B cell (primary cell): ENCODE measurements at places on chromosomes 6 and 20.

- H3K4me3 ChIP-seq, result no peak overlapping the region
- no peak for DNase-seq
- H3K27me3 ChIP-seq, result no peaks in the 10 kb centered on the region
- H3K36me3 ChIP-seq, result no peaks in the 10 kb centered on the region
- H3K4me1 ChIP-seq, result no peaks in the 10 kb centered on the region
Measured at GRCh38 chr20:48298851-48299484, 513.7 kb upstream of the SULF2 start.

- no peak overlapping the region for H3K4me3 ChIP-seq
- no peaks in the 10 kb centered on the region for H3K27me3 ChIP-seq
- peaks cover 64% of the 10 kb centered on the region for H3K36me3 ChIP-seq
- no peaks in the 10 kb centered on the region for H3K4me1 ChIP-seq
- no peak overlapping the region for H3K27ac ChIP-seq
Measured at GRCh38 chr20:35345189-35345588, 53.0 kb upstream of the FAM83C start.

- no peak overlapping the region for H3K27ac ChIP-seq
- no peak overlapping the region for H3K4me3 ChIP-seq
- H3K27me3 ChIP-seq, result no peaks in the 10 kb centered on the region
- peaks cover 21% of the 10 kb centered on the region for H3K4me1 ChIP-seq
Measured at GRCh38 chr20:513429-513828, 30.2 kb downstream of the CSNK2A1 start.

DNA sequence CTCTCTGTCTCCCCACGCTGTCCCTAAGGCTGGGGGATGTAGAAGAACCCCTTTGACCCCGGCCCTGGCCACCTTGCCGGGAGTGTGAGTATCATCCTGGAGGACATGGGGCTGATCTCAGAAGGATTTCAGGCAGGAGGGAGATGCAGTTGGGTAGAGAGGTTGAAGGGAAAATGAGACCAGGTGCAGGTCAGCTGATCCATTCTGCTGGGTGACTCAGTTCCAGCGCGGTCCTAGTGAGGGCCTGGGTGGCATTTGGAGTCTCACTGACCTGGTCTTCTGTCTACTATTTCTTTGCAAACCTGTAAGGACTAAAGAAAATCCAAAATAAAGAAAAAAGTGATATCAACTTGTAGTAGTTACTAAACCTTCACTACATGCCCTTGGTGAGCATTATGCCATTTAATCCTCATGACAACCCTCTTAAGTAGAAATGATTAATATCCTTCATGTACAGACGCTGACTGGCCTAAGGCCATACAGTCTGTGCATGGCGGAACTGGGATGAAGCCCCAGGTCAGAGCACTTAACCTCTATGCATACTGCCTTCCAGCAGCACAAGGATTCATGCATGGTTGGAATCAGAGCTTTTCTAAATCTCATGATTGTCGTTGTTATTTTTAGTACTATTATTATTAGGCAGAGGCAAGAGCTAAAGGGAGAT, 106.3 kb downstream of the ZDHHC14 start:
- H3K27me3 ChIP-seq, result no peaks in the 10 kb centered on the region
- no peaks in the 10 kb centered on the region for H3K36me3 ChIP-seq
- peaks cover 34% of the 10 kb centered on the region for H3K4me1 ChIP-seq
- H3K27ac ChIP-seq, result no peak overlapping the region

DNA sequence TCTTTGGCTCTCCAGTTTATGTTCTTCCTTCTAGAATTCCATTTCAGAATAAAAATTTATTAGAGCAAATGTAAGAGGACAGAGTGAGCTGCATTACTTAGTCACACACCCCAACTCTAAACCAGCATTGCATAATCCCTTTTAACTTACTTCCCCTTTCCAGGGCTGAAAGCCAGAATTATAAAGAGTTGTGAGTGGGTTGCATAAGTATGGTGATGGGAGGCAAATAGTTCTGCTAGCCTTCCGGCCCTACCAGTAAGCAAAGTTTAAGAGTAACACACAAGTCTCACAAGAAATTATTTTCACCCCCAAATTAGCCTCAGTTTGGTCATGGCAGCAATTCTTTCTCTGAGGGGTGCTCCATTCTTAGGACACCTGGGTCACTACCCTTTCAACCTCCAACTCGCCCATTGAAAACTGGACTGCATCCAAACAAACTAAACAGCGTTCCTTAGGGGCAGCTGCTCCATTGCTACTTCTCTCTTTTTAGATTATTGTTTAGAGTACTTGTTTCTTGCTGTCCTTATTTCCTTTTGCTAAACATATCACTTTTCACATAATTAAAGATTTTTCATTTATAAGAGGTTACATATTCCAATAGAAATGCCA, 1.6 kb downstream of the KIAA0408 start:
- DNase-seq, result no peak
- H3K4me1 ChIP-seq, result no peaks in the 10 kb centered on the region
- no peaks in the 10 kb centered on the region for H3K27me3 ChIP-seq
- no peak overlapping the region for H3K4me3 ChIP-seq
- H3K36me3 ChIP-seq, result no peaks in the 10 kb centered on the region

GRCh38 chr6:26097268-26097875, 10.1 kb downstream of the HFE start:
- H3K36me3 ChIP-seq, result no peaks in the 10 kb centered on the region
- H3K27ac ChIP-seq, result no peak overlapping the region
- DNase-seq, result peak; percentile 80

DNA sequence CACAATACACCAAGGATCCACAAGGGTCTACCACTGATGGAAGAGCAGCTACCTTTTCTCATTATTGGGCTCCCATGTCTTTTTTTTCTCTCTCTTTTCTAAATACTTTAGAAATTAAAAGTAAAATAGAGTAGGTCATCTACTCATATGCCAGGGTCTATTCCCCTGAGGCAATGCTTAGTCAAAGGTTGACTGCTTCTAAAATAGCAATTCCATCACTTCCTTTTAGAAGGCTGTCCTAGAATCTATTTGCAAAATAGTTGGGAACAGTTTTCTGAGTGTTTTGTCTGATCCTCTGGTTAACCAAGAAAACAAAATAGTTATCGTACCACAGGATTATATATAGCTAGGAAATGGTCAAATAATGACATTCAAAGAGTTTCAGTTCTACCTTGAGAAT, 174.1 kb downstream of the COL21A1 start:
- H3K36me3 ChIP-seq, result no peaks in the 10 kb centered on the region
- DNase-seq, result no peak
- no peak overlapping the region for H3K27ac ChIP-seq
- no peaks in the 10 kb centered on the region for H3K27me3 ChIP-seq
- H3K4me3 ChIP-seq, result no peak overlapping the region

GRCh38 chr6:28586324-28586723, 60.6 kb downstream of the GPX5 start:
- H3K4me3 ChIP-seq, result peak overlapping the region; percentile 42
- peaks cover 18% of the 10 kb centered on the region for H3K4me1 ChIP-seq
- H3K36me3 ChIP-seq, result no peaks in the 10 kb centered on the region

DNA sequence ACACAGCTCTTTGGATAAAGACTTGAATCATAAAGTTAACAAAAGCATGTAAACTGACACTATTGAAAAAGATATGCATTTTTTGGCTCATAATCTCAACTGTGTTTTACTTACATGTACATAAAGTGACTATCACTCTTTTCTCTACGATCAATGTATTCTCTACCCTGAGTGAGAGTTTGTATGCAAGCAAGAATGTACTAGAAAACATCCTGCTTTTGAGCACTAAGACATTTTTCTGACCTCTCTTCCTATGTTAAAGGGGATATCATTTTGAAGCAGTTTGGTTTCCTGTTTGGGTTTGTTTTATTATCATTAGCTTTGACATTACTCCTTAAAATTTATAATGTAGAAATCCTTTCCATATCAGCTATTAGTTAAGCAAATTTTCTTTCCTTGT, 910.8 kb downstream of the C6orf118 start:
- no peaks in the 10 kb centered on the region for H3K36me3 ChIP-seq
- H3K4me3 ChIP-seq, result no peak overlapping the region
- H3K4me1 ChIP-seq, result no peaks in the 10 kb centered on the region
- no peak for DNase-seq

- H3K27ac ChIP-seq, result no peak overlapping the region
- no peaks in the 10 kb centered on the region for H3K4me1 ChIP-seq
- no peaks in the 10 kb centered on the region for H3K36me3 ChIP-seq
- no peak for DNase-seq
- H3K27me3 ChIP-seq, result no peaks in the 10 kb centered on the region
- no peak overlapping the region for H3K4me3 ChIP-seq
Measured at GRCh38 chr6:139627091-139627490, 252.6 kb upstream of the CITED2 start.

- no peaks in the 10 kb centered on the region for H3K4me1 ChIP-seq
- no peak overlapping the region for H3K4me3 ChIP-seq
- no peaks in the 10 kb centered on the region for H3K36me3 ChIP-seq
- no peaks in the 10 kb centered on the region for H3K27me3 ChIP-seq
- H3K27ac ChIP-seq, result no peak overlapping the region
- no peak for DNase-seq
Measured at GRCh38 chr20:57901526-57901925, 191.7 kb upstream of the PMEPA1 start.

DNA sequence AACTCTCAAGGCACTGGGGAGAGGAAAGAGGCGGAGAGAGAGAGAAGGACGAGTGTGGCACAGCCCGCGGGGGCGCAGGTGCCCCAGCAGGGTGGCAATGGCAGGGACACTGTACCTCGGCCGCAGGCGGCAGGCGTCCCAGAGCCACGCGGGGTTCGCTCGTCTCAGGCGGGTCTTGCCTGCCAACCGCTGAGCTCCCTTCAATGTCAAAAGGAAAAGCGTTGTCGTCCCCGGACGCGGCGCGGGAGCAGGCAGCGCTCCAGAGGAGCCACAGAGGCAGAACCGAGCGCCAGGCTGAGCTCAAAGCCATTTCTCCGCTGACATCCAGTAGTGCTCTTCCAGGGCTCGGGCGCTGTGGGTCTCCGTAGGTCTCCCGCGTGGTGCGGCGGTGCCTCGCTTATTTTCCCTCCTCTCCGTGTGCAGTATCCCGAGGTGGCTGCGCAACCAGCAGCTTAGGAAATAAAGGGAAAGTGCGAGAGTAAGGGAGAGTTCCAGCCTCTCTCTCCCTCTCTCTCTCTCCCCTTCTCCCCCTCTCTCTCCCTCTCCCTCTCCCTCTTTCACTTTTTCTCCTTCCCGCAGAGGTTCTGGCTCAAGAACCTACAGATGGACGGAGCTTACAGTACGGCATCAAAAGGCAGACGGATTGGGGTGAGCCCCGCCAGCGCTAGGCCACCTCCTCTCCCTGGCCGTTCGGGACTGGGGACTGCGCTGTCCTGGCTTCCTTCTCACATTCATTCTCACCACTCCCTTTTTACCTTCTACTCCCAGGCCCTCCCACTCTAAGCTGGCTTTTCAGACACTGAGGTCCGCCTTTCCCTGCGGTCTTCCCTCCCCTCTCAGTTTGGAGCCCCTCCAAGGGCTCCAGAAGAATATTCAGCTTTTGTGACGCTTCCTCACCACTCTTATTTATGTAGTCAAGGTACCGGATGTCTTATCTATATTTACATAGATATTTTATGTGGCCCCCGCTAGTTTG, at the start of gene LAMA4:
Gene LAMA4 (minus strand): TSS at position 727 of the 976 bp plus-strand sequence. CDS start 417 bp downstream, at position 310.
- H3K4me1 ChIP-seq, result peaks cover 12% of the 10 kb centered on the region
- no peaks in the 10 kb centered on the region for H3K36me3 ChIP-seq
- H3K27me3 ChIP-seq, result no peaks in the 10 kb centered on the region
- no peak within 1 kb of the TSS for H3K27ac ChIP-seq
- no peak within 1 kb of the TSS for H3K4me3 ChIP-seq
- DNase-seq, result no peak

DNA sequence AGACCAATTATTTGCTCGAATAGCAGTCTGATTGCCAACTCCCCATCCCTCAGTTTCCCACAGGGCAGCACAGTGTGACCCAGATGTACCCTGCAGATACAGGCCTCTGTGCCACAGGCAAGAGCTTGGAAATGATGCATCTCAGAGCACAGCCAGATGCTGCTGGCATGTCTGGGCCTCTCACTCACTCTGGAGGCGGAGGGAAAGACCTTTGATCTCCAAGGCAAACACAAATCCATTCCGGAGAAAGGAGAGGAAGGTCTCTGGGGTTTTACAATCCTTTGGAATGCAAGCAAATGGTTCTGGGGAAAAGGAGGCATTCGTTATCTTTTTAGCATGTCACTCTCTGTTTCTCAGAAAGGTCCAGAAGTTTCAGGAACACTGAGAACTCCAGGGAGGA, 74.2 kb downstream of the RIOK1 start:
- no peaks in the 10 kb centered on the region for H3K36me3 ChIP-seq
- no peak overlapping the region for H3K27ac ChIP-seq
- H3K4me1 ChIP-seq, result no peaks in the 10 kb centered on the region
- DNase-seq, result no peak
- no peak overlapping the region for H3K4me3 ChIP-seq

DNA sequence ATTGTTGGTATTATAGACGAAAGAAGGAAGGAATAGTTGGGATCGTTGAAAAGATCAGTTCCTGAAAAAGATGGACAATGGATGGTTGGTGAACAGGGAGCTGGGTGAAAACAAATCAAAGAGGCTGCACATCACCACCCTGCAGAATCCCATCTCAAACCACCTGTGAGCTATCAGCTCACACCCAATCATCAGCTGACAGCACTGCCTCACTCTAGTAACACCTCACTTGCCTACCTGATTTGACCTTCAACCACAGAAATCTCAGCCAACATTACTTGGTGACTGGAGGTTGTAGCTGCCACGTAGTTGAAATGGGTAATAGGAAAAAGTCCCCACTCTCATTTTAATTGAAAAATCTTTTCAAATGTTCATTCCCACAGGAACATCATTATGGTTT, 101.8 kb upstream of the DST start:
- no peaks in the 10 kb centered on the region for H3K36me3 ChIP-seq
- no peaks in the 10 kb centered on the region for H3K27me3 ChIP-seq
- no peak overlapping the region for H3K4me3 ChIP-seq
- no peaks in the 10 kb centered on the region for H3K4me1 ChIP-seq
- DNase-seq, result no peak
- H3K27ac ChIP-seq, result no peak overlapping the region

DNA sequence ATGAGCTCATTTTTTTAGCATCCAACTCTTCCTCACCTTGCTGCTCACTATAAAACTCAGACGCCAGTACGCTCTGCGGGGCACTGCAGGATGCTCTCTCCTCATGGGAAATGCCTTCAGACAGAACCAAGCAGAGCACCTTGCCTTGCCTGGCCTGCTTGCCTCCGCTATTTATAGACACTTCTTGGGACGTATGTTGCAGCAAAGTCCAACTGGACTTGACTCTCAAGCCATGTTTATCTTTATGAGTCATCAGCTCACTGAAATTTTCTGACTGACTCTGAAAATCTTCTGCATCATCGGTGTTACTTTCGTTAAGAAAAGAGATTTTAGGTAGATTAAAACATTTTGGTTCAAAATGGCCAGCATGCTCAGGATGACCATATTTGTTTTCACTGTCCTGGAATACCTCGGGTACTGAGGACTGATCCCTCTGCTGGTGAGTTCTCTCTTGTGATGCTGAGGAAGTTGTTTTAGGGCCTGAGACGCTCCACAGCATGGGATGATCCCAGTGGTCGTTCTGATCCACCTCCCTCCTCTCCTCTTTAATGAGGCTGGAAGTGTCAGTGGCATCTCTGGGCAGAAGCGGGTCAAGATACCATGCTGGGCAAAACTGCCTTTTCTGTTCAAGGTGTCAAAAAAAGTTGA, 204.5 kb downstream of the KIF16B start:
- no peak overlapping the region for H3K27ac ChIP-seq
- no peaks in the 10 kb centered on the region for H3K27me3 ChIP-seq
- H3K36me3 ChIP-seq, result no peaks in the 10 kb centered on the region
- no peaks in the 10 kb centered on the region for H3K4me1 ChIP-seq
- H3K4me3 ChIP-seq, result no peak overlapping the region

- DNase-seq, result no peak
- peaks cover 27% of the 10 kb centered on the region for H3K36me3 ChIP-seq
- no peak overlapping the region for H3K27ac ChIP-seq
- no peaks in the 10 kb centered on the region for H3K27me3 ChIP-seq
- H3K4me3 ChIP-seq, result no peak overlapping the region
- peaks cover 53% of the 10 kb centered on the region for H3K4me1 ChIP-seq
Measured at GRCh38 chr20:51398552-51398951, 144.0 kb downstream of the NFATC2 start.

GRCh38 chr20:40743141-40743775, 54.2 kb upstream of the MAFB start:
- H3K36me3 ChIP-seq, result no peaks in the 10 kb centered on the region
- no peak overlapping the region for H3K4me3 ChIP-seq
- no peak overlapping the region for H3K27ac ChIP-seq
- H3K4me1 ChIP-seq, result peaks cover 16% of the 10 kb centered on the region
